ENCODE measurements at places on chromosomes 7 and 10.

DNA sequence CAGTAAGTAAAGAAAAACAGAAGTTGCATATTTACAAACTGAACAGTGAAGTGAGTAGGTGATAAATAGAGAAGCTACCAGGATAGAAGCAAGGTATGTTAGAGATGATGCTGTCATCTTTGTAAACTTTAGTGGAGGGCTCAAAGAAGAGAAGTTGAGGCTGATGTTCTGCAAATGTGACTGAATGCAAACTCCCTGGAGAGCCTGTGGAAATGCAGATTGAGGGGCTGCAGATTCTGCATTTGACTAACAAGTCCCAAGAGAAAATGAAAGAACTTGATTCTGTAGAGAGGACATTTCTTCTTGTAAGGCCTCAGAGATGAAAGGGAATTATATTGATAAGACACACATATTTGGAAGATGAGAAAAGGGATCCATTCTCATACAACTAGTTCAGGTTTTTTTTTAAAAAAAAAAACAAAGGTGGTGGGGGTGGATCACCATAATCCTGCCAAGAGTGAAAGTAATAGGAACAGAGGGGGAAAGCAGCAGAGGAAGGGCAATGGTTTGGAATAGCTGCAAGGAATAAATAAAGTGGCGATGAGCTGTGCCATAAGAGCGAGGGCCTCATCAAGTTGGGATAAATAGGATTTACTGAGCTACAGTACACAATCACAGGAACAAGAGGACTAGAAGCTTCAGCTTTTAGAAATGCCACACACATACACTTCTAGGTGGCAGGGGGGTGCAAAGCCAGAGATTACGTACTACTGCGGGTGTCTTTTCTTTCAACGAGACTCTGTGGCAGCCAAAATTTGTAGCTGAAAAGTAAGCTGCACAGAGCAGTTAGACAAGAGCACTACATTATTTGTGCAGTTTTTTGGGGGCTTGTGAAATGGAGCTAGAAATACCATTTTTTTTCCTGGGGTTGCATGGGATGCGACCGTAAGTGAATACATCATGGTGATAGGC lies 778.5 kb downstream of the NRG3 start:
- DNase-seq, result no peak

- DNase-seq, result no peak
These were observed 146.5 kb downstream of the ADK start for GRCh38 chr10:74297389-74298080.

DNA sequence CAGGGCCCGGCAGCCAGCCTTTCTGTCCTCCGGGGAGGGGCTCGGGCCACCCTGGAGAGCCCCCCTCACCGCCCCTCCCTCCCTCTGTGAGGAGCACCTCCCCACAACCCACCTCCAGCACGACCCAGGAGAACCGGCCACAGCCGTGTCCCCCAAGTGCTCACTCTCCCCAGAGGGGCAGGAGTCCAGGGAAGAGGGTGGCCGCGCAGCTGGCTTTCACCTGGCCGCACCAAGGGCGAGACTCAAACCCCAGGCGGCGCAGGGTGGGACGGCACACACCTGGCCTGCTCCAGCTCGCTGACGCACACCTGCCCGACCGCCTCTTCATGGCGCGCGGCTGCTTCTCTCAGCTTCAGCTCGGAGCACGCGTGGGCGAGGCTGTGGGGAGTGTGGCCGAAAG lies 73.4 kb downstream of the CFAP46 start:
- DNase-seq, result no peak

- DNase-seq, result no peak
These were observed 62.5 kb downstream of the CSGALNACT2 start for GRCh38 chr10:43200538-43201390.

DNA sequence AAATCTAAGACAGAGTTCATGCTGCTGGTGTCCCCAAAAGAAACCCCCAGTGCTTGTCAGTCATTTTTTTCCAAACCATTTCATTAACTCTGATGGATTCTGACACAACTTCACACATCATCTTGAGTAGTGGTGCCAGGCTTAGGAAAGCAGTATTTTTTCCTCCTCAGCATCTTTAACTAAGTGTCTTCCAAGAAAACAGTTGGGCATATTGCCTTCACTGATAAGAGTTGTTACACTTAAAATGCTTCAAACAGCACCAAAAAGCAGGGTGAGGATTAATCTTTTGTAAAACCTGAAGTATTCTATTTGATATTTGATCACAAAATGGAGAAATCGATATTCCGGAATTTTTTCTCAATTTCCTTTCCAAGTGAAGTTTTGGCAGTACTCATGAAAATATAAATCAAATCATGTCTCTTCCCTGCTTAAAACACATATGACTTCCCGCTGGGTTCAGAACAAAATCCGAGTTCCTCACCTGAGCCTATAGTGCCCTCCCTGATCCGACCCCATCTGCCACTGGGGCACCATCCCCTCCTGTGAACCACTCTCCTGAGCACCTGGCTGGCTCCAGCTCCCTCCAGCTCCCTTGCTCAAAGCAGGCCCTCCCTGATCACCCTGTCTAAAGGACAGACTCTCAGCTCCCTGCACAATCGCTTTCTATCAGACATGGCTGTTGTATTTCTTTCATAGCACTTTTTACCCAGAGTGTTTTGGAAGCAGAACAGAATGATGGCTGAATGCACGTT lies 61.6 kb downstream of the CYTH3 start:
- no peak for DNase-seq

DNA sequence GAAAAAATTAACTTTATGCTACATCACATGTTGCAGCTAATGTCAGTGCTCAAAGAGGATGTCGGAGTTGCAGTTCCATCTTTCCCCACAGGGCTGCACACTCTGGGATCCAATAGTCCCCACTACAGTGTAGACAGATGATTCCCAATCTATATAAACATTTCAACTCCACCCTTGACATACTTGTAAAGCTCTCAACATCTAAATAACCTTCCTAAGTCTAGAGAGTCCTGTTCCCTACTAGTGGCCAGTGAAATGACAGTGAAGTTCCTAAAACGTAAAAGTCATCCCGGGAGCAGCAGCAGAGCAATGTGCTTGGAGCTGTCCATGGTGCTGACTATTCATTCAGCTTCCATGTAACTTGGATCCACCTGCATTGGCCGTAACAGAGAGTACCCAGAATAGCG lies 145.1 kb downstream of the GRM8 start:
- DNase-seq, result peak; percentile 57

DNA sequence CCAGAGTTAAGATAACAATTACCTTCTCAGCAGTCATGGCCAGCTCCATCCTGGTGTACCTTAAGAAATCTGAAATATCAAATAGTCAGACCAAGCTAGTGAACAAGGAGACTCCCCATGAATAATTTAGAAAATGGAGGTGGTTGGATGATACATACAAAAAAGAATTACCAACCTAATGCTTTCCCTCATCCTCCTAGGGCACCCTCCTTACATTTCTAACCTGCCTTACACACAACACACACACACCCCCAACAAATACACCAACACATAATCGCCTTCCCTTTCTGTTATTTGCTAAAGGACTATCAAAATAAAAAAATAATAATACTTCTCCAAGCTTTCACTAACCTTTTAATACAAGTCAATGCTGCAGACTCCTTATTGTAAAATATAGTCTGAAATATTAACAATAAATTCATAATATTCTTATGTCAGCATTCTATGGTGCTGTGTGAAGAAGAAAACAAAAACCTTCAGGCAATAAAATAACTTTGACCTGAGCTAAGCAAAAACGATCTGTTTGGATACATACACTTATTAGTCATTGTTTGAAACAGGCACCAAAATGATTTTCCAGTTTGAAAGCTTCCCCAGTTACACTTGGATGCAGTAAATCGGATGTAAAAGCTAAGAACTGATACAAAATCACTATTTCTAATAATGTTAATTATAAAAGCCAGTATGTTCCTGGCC lies 3.4 kb downstream of the TWIST1 start:
- no peak for DNase-seq

DNA sequence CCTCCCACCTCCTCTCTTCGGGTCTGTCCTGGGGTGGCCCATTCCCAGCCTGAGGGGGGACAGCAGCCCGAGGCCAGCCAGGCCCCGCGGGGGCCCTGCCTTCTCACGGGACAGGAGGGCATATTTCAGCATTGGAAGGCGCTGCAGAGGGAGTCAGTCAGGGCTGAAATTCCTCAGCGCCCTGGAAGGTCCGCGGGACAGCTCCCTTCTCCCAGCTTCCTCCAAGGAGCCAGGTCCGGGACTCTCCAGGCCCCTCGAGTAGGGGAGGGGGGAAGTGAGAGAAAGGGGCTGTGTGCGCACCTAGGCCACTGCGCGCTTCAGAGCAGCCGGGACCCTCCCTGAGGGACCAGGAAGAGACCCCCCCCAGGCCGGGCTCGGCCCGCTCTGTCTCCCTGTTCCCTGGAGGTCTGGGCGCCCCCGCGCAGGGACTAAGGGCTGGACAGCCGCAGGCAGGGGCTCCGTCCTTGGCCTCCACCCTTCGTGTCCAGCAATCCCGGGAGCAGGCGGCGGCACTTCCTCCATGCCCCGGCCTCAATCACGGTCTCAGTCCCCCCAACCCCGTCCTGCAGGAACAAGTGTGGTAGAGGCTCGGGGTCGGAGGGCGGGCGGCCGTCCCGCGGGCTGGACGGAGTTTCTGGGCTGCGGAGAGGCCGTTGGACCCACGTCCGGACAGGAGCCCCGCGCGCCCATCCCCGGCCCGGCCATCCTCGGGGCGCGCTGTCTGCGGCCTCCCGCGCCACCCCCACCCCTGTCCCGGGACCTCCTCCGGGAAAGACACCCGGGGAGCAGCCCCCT lies 6.0 kb upstream of the ELFN1 start:
- DNase-seq, result no peak

GRCh38 chr10:1536341-1536740 lies 201.0 kb downstream of the ADARB2 start:
- DNase-seq, result no peak

- no peak for DNase-seq
These were observed 37.4 kb downstream of the VKORC1L1 start for GRCh38 chr7:65910237-65910636.

DNA sequence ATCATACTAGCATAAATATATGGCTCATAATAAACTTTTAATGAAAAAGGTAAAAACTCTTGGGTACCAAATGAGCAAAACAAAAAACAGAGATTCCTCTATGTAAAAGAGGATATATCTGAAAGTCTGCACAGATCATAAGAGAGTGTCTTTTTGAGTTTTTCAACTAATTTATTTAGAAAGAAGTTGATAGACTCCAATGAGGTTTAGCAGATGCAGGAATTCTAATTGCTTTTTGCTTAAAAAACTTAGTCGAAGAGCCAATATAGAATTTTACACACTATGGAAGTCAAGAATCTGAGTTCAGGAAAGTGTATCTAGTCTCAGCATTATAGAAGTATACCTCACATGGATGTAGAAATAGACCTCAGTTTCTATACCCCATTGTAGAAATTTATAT lies 3.4 kb upstream of the MLLT10 start:
- DNase-seq, result no peak

GRCh38 chr7:84191261-84191660 lies 3.3 kb downstream of the SEMA3A start:
- no peak for DNase-seq

GRCh38 chr7:27936047-27936767 lies 196.2 kb downstream of the TAX1BP1 start:
- DNase-seq, result no peak

GRCh38 chr7:43467406-43467805 lies 115.5 kb upstream of the STK17A start:
- no peak for DNase-seq

DNA sequence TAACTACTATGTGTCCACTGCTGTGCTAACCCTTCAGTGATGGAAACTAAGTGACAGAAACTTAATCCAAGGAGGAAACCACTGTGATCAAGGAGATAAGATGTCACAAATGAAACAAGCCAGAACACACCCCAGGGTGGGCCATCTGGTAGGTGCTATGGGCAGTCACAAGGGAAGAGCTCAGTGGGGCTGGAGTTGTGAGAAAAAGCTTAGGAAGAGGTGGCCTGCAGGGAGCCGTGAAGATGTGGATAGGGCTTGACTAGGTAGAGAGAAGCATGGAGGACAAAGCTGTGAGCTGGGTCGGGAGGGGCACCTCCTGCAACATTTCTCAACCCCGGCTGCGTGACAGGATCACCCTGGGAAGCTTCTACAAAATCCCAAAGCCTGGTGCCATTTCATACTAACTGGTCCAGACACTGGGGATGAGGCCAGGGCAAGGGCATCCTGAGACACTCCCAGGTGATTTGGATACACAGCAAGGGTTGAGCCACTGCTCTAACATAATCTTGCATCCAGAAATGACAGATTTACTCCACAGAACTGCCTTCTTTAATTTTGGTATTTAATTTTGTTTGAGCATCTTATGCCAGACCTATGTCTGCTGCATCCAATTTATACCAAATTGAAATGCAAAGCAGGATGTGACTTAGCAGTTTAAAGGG lies 69.3 kb downstream of the OSBPL3 start:
- DNase-seq, result no peak

GRCh38 chr7:147980826-147981813 lies 609.4 kb upstream of the C7orf33 start:
- no peak for DNase-seq

DNA sequence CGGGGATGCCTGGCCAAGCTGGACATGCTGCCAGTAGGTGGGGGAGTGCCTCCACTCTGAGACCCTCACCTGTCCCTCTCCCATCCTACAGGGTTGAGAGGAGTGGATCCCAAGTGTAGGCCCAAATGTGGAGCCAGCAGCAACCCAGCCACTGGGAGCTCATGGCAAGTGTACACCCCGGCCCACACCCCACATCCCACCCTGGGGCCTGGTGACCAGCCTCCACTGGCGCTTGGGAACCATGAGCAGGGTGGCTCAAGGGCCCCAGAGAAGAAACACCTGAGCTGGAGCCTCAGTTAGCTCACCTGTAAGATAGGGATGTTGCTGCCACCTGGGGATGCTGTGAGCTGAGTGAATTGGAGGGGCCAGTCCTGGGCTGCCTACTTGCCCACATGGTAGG lies 10.4 kb upstream of the RET start:
- no peak for DNase-seq

DNA sequence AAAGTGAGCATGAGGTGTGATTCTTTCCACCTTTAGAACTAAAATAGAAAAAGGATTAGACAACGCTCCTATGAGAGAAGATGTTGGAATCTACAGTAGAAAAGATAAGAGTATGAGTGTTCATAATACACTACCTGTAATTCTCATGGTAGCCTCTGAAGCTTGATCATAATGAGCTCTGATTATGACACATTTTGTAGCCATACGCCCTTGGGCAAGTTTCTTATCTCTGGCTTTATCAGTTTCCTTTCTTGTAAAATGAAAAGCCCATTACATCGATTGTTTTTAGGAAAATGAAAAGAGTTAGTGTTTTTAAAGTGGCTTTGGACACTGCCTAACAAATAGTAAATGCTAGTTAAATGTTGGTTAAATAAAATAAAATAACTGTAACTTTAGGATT lies 22.4 kb upstream of the PRSS58 start:
- no peak for DNase-seq

GRCh38 chr7:84250452-84250851 lies 55.9 kb upstream of the SEMA3A start:
- DNase-seq, result no peak

GRCh38 chr10:72297281-72297804 lies 23.6 kb downstream of the DDIT4 start:
- DNase-seq, result no peak

DNA sequence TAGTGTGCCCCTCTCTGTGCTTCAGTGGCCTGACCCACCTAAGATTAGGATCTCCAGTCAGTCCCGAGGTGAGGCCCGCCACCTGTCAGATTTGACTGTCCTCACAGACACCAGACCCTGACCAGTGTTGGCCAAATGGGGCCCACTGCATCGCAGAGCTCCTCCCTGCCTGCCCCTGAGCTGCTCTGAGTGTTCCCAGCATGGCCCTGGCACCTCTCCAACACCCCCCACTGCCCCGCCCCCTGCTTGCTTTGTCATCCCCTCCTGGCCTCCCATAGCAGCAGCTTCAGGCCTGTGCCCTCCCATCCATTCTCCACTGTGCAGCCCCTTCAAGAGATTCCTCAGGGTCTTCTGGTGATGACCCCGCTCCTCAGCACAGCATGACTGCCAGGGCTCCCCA lies 67.6 kb downstream of the C10orf120 start:
- no peak for DNase-seq
